ENCODE measurements at places on chromosomes 7 and 10.

DNA sequence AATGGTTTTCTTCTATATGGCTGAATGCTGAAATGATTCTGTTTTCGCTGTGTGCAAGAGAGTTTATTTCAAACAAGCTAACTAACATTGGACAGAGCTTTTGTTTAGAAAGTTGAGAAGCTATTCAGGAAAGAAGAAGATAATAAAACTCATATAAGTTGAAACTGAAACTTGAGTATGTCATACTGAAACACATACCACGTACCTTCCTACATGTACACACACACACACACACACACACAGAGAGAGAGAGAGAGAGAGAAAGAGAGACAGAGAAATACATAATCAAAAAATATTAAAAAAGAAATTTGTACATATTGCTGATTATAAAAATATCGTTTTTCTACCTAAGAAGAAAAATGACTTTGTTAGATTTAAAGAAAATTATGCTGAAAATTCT, 561.9 kb upstream of the KCND2 start:
- no peak for DNase-seq

DNA sequence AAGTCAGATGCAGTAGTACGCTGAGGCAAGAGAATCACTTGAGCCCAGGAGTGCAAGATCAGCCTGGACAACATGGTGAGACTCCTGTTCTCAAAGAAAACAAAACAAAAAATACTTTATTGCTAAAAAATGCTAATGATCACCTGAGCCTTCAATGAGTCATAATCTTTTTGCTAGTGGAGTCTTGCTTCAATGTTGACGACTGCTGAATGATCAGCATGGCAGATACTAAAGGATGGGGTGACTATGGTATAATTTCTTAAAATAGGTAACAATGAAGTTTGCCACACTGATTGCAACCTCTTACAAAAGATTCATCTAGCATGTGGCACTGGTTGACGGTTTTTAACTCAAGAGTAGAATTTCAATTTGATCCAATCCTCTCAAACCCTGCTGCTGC, 22.3 kb downstream of the NANOS1 start:
- no peak for DNase-seq

DNA sequence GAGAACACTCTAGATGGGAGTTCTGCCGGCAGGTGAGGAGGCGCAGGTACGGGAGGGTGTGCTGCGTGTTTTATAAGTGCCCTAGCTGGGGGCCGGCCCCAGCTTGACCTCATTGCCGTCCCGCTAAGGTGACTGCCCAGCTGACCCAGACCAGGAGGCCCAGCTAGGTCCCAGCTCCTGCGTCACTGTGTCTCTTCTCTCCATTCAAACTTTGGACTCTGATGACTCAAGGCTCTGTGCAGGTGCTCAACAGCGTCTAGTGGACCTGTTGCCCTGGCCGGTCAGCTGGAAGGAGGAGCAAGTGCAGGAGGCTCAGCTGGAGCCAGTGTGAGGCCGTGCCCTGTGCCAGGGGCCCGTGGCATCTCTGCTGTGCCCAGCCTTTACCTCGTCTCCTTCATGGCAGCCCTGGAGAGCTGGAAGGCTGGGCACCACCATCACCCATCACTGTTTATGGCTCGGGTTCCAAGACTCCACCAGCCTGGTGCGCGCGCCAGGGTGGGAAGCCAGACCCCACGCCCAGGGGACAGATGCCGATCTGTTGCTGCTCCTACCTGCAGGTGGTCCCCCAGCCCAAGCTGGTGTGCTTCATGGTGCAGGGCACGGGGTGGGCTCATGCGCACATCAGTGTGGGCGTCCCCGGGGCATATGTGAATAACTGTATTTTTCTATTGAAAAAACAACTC, 14.6 kb downstream of the LHPP start:
- no peak for DNase-seq

GRCh38 chr7:108270385-108271015, 140.3 kb upstream of the LAMB4 start:
- DNase-seq: no peak

- DNase-seq: no peak
Measured at GRCh38 chr7:129702316-129702715, 90.8 kb downstream of the NRF1 start.

- no peak for DNase-seq
Measured at GRCh38 chr10:23291551-23292334, 52.9 kb downstream of the C10orf67 start.

- no peak for DNase-seq
Measured at GRCh38 chr10:108615576-108616320, 1307.6 kb downstream of the XPNPEP1 start.
